ENCODE measurements at places on chromosomes 1 and 21. TPM values are rescaled to one million over a fixed set of nuclear protein-coding genes. Genes with fewer than 3 reads are reported as not detected.

Gene FCN3
- total RNA-seq, result not detected

Gene CLCA1
- not detected for total RNA-seq

Gene FGR
- not detected for total RNA-seq

Gene SYNC
- not detected for total RNA-seq

Gene BARHL2
- total RNA-seq, result 120 TPM

DNA sequence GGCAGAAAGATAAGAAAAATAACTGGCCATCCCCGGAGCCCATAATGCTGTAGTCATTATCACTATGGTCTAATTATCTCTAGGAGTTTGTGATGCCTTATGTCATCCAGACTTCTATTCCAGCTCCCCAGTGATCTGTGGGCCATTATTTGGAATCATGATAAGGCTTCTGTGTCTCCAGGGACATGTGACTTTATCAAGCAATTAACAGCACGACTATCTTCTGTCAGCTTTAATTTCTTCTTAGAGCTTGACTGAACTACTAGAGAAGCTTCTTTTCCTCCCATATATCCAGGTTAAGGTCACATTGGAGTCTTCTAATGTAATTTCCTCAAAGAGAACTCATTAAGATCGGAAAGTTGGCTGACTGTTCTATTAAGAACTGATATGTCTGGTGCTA lies 100.4 kb downstream of the LHX8 start:
- DNase-seq, result no peak

- DNase-seq, result no peak
These were observed 13.3 kb downstream of the DLGAP3 start for GRCh38 chr1:34916104-34916503.

- no peak for DNase-seq
These were observed 11.4 kb downstream of the PPFIA4 start for GRCh38 chr1:203037509-203038190.

GRCh38 chr1:234862944-234863515 lies 253.1 kb upstream of the IRF2BP2 start:
- no peak for DNase-seq

Gene SPATA45
- not detected for total RNA-seq

GRCh38 chr1:206725109-206725963 lies 40.6 kb downstream of the MAPKAPK2 start:
- peak; percentile 65 for DNase-seq

DNA sequence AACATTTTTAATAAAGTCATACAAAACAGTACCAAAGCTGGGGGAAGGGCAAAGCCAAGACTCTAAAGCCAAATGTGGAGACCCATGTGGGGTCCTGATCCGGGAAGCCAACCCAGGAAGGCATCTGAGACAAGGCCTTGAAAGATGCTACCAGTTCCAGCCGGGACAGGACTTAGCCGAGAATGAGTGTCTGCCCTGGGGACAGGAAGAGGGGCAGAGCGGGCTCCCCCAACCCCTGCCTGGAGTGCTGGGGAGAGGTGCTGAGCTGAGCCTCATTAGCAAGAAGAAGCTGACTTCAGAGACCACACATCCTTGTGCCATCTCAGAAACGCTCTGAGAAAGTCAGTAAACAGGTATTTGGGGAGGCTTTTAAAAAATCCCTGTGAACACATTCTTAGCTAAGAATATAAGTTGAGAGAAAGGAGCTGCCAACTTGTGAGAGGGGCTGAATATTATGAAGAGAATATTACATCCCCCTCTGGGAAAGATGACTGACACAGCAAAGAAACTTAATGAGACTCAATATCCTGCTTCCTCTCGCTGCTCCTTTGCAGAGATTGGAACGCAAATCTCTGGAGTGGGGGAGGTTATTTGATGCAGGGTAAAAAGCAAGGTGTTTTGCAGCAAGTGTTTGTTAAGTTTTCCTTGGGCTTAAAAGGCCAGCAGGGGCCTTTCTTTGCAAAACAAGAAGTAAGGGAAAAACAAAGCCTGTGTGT lies 103.3 kb upstream of the KCND3 start:
- DNase-seq, result no peak

DNA sequence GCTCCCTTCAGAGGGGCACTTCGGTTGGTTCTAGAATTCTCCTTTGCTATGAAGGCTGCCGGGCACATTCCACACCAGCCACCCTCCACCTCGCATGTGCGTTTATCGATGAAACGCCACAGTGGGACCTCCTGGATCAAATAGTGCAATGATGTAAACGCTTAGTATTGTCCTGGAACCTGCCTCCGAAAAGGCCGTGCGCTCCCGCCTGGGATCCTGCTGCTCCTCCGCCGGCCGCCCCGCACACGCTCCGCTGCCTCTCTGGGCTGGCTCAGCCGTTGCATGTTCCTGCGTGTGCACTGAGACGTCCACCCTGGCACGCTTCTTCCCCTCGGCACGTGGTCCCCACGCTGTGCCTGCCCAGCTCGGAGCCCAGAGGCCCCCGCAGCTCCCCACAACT lies 4.0 kb upstream of the TNFRSF14 start:
- DNase-seq, result no peak

Data from A673 (cell line).